ENCODE measurements at places on chromosomes 11 and 22.

DNA sequence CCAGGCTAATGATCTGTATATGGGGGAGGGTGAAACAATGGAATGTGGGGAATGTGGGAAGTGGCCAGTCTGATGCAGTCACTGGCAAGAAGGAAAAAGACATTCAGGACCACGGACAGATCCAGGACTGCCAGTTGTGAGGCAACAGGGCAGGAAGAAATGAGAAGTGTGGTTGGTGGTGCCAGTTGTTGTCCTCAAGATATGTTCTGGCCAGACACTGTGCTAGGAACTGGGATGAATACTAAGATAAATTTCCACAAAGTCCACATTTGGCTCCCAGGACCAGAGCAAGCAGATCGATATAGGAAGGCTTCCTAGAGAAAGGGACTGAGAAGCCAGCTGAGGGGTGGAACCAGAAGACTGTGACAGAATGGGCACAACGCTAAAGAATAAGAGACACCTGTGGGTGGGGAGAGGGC, 6.8 kb upstream of the TPBGL start:
- DNase-seq, result no peak

- DNase-seq, result no peak
Measured at GRCh38 chr11:14506532-14506931, 6.9 kb upstream of the COPB1 start.

- no peak for DNase-seq
Measured at GRCh38 chr11:80617156-80617555, 1176.3 kb upstream of the TENM4 start.

DNA sequence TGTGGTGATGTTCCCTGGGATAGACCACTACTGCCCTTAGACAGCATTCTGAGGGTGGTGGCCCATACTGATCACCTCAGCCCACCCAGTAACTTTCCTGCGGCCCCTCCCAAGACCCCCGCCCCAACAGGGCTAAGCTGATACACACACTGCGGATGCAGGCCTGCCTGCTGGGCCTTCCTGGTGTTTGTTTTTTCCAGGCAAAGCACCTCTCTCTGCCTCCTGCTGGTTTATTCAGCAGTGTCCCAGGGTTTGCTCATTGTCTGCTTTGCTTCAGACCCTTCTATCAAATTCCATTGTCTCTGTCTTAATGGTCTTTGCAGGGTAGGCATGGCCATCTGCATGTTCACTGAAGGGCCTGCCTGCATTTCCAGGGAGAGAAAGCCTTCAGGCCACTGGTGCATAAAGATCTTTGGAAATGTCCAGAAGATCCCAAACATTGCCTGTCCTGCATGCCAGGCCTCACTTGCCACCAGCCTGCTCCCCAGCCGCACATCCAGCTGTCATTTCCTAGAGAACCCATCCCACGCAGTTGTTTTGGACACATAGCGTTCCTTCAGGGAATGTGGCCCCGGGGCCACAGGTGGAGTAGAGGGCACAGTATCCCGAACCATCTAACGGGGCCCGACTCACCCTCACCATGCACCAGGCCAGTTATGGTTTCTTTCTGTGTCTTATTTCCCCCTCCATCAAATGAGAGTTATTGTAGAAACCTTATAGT, 50.2 kb downstream of the BCR start:
- DNase-seq, result no peak

DNA sequence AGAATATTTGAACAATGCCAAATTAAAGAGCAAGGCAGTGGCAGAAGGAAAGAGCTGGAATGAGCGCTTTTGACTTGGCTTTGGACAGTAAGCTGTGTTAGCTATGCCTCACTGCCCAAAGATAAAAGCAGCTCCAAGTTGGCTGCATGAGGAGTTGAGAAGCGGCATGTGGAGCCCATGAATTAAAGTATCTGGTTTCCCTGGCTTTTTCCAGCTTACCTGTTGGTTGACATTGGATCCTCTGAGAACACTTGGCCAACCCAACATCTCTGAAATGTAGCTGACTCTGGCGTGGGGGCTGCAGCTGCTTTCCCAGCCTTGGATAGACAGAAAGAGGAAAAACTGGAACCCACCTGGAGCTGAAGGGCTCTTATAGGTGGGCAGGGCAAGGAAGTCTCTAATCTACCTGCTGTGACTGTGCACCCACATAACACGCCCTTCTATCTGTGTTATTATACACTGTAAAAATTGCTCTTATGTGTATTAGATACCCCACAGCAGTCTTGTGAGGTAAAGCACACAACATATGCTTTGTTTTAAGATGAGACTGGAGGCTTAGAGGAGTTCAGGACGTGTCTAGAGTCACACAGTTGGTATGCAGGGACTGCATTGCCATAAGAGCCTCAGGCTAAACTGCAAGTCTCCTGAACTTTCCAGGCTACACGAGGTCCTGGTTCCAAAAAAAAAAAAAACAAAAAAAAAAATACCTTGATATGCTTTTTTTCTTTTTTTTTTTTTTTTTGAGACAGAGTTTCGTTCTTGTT, 5.8 kb downstream of the UBASH3B start:
- no peak for DNase-seq

Measured in NCI-H1417 (cell line).